Uterus (tissue), 4 donors: ENCODE measurements at places on chromosomes 5 and 9. TPM values are rescaled to one million over a fixed set of nuclear protein-coding genes. Genes with fewer than 3 reads are reported as not detected.

The SLC1A1 gene
- 9.5 TPM for total RNA-seq

The MCC gene
- total RNA-seq: 17.1 TPM

The FBLL1 gene
- total RNA-seq: not detected

The PPIP5K2 gene
- 120 TPM for total RNA-seq

The IGFBPL1 gene
- total RNA-seq: 0.55 TPM

The NUTM2G gene
- total RNA-seq: not detected

The PCDHGB7 gene
- total RNA-seq: 7.1 TPM

GRCh38 chr5:2906302-2907090 is 155.0 kb upstream of the IRX2 start:
- no peak for DNase-seq

GRCh38 chr9:78292026-78292425 is 4.9 kb upstream of the PSAT1 start:
- DNase-seq: no peak

- no peak for DNase-seq
Observed at GRCh38 chr9:973295-973834, 3.1 kb upstream of the DMRT3 start.

DNA sequence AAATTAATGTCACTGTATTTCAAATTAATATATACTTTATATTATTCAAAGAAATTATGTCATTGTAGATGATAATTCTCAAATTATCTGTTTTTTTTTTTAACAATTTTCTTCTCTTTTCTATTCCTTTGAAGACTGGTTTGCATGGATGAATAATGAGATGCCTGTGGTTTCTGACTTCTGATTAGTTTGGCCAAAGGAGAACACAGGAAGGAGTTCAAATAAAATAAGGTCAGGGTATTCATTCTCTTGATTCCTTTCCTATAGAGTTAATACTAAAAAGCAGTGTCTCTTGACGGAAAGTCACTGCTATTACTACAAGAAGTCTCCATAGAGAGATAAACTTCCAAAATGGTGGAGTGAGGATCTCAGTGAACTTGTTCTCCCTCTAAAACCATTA is 279.6 kb upstream of the FTMT start:
- no peak for DNase-seq

DNA sequence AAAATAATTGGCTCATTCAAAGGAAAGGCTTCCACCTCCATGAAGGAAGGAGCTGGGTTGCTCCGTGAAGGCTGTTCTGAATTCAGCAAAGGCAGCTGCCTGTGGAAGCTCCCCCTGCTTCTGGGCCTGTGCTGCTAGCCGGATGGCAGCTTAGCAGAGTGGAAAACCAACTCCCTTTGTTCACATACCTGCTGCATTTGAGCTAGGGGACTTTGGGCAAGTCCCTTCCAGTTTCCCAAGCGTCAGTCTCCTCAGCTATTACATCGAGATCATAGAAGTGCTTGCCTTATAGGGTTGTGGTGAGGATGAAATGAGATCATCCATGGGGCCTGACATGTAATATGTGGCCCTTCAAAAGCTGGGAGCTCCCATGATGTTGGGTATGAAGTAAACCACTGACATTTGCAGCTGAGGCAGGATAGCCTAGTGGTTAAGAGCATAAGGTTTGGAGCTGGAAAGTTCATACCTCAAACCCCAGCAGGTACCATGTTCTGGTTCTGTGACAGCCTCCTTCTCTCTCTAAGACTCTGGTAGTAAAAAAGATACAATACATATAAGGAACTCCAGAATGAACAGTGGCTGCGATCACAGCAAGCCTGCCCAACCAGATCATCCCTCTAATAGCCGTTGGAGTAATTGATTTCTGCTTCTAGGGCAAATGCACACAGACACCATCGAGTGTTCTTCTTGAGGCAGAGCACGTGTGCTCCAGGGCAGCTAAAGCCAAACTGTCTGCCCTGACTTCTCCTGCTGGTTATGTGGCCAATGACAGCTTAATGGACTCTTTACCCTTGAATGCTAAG is 11.0 kb upstream of the DENND1A start:
- DNase-seq: no peak

GRCh38 chr5:17190242-17190778 is 27.1 kb upstream of the BASP1 start:
- peak; percentile 26 for DNase-seq

DNA sequence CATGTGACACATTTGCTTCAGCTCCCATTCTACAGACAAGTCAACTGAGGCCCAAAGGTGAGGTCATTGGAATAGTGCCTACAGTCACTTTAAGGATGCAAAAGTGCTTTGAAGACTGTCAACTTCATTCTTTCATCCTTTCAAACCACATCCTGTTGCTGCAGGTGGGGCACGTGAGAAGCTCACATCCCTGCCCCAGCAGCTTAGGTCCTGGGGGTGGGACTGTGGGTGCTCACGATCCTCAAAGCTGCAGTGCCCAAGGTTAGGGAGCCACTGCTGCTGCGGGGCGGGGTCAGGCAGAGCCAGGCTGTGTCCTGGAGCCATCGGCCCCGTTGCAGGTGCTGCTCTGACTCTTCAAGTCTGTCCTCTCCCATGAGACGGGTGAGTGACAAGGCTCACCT is 57.9 kb upstream of the IER5L start:
- DNase-seq: no peak

- DNase-seq: no peak
Observed at GRCh38 chr9:87818308-87818707, 64.4 kb upstream of the SPATA31E1 start.
